Astrocyte of the spinal cord (primary cell): ENCODE measurements at places on chromosomes 5 and 9.

DNA sequence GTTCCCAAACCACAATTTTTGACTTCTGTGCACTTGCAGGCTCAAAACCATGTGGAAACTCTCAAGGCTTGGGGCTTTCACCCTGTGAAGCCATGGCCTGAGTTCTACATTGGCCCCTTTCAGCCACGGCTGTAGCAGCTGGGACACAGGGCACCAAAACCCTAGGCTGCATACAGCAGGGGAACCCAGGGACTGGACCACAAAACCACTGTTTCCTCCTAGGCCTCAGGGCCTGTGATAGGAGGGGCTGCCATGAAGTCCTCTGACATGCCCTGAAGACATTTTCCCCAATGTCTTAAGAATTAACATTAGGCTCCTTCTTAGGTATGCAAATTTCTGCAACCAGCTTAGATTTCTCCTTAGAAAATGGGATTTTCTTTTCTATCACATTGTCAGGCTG, 312.1 kb upstream of the TUSC1 start:
- DNase-seq, result no peak

DNA sequence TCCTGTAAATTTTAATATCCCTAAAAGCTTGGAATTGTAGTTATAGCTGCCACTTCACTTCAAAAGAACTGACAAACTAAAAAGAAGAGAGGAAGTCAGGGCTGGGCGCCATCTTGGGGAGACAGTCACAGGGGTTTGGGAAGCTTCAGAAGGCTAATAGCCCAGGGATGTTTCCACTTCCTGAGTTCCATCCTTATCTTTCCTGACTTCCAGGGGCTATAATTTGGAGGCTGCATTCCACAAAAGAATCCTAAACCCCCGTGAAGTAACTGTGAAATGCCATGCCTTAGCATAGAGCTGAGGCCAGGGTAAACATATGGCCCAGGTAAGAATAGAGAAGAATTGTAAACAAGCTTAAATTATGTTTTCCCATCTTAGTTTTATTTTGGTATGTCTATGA, 75.4 kb upstream of the LPAR1 start:
- no peak for DNase-seq

DNA sequence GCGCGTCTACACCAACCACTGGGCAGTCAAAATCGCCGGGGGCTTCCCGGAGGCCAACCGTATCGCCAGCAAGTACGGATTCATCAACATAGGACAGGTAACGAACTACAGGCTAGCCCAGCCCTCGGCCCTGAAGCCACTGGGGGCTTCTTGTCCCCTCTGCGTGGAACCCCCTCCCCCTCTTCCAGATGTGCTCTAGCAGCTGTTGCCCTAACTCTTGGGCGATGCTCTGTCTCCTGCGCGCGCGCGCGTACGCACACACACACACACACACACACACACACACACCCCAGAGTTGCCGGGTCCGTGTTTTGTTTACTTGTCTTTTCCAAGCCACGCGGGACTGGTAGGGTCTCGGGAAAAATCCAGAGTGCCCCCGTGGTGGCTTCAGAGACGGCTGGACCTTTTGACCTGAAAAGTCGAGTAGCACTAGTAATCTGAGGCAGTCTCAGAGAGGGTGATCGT, 836 bp downstream of the PCSK5 start:
- DNase-seq, result peak; percentile 55

DNA sequence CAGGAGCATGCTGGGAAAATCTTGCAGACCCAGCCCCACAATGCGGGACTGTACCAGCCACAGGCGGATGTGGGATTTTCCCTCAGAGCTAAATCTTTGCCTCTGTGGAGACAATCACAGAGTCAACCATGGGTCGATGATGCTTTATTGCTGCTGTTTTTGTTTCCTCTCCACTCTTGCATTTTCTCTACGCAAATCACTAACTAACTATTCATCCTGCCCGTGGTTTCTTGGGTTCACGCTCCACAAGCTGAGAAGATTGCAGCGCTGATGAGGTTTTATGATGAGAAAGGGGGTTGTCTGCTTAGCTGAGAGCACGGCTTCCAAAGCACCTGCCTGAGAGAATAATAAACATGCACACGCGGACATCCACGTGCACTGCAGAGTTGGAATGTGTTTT, 500.2 kb upstream of the ADAMTS16 start:
- no peak for DNase-seq

- DNase-seq, result no peak
These were observed 324.4 kb downstream of the BRINP1 start for GRCh38 chr9:119044806-119045205.

- no peak for DNase-seq
These were observed 98.4 kb downstream of the FBXL7 start for GRCh38 chr5:15598294-15598902.

GRCh38 chr5:167998148-167998767, 293.2 kb upstream of the WWC1 start:
- DNase-seq, result peak; percentile 35

DNA sequence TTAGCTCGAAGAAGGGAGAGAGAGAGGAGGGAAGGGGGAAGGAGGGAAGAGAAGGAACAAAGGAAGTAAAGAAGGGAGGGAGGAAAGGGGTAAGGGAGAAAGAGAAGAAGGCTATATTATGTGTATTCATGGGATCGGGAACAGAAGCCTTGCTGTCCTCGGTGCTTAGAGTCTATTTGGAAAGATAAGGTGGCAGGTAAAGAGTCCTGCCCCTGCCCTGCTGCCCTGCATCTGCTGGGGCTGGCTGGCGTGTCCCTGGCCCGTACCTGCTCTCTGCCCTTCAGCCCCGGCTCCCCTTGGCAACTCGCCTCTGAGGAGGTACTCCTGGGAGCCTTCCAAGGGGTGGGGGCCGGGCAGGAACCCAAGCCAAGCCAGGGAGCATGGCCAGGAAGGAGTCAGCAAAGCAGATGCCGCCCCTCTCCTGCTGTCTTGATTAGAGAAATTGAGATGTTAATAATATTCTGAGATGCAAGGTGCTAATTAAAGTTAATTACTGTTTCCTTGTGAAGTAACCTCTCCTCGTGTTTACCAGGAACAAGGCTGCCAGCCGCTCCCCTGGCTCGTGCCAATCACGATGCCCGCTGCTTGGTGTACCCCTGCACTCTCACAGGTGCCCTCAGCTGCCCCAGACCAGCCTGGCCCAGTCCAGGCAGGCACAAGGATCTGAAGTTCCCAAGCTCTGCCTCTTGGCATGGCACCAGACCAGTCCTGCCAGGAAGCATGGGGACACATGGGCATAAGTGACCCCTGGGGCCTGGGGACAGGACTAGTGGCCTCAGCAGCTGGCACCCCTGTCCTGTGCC, 36.6 kb downstream of the PCDH1 start:
- no peak for DNase-seq

GRCh38 chr9:136774416-136775045, 10.2 kb upstream of the LCN15 start:
- DNase-seq, result no peak
